ENCODE measurements at places on chromosomes 6 and 20. TPM values are rescaled to one million over a fixed set of nuclear protein-coding genes. Genes with fewer than 3 reads are reported as not detected.

The CFB gene
- total RNA-seq, result 3.2 TPM

The SLC35D3 gene
- not detected for total RNA-seq

The SULF2 gene
- 85.7 TPM for total RNA-seq

The GSTA3 gene
- total RNA-seq, result not detected

The AFDN gene
- total RNA-seq, result 40.5 TPM

The GUCA1A gene
- not detected for total RNA-seq

DNA sequence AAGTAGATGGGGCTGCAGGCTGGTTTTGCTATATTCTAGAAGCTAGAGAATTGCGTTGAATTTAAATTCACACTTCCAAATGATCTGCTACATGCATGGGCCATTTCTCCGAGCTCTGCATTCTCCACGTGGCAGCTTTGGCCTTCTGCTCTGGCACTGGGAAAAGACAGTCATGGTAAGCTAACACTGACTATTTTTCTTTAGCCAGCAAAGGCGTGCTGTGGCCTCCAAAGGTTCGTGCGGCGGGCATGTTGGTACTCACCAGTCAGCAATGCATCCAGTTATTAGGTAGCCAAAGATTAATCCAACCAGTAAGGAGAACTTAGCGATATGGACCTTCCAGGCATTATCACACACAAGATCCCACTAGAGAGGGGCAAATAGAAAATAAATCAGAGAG, 41.4 kb downstream of the SLC22A23 start:
- H3K27ac ChIP-seq, result no peak overlapping the region
- peaks cover 12% of the 10 kb centered on the region for H3K36me3 ChIP-seq
- no peak overlapping the region for H3K4me3 ChIP-seq
- no peaks in the 10 kb centered on the region for H3K27me3 ChIP-seq
- peaks cover 34% of the 10 kb centered on the region for H3K4me1 ChIP-seq
- DNase-seq, result peak; percentile 49

DNA sequence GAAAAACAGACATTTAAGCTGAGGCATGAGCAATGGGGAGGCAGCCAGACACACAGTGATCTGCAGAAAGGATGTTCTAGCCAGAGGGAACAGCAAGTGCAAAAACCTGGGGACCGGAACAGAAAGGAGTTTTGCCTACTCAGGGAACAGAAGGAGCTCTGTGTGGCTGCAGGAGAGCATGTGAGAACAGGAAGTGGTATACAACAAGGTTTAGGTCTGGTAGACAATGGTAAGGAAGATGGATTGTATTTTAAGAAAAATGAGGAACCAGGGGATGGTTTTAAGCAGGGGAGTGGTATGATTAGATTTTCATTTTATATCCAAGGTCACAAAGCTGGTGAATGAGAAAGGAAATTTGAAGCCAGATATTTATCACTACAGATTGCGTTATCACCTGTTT, 157.5 kb downstream of the UNC5CL start:
- H3K27me3 ChIP-seq, result peaks cover 57% of the 10 kb centered on the region
- H3K4me3 ChIP-seq, result no peak overlapping the region
- no peak overlapping the region for H3K27ac ChIP-seq
- no peaks in the 10 kb centered on the region for H3K4me1 ChIP-seq
- H3K36me3 ChIP-seq, result peaks cover 3% of the 10 kb centered on the region
- DNase-seq, result no peak

DNA sequence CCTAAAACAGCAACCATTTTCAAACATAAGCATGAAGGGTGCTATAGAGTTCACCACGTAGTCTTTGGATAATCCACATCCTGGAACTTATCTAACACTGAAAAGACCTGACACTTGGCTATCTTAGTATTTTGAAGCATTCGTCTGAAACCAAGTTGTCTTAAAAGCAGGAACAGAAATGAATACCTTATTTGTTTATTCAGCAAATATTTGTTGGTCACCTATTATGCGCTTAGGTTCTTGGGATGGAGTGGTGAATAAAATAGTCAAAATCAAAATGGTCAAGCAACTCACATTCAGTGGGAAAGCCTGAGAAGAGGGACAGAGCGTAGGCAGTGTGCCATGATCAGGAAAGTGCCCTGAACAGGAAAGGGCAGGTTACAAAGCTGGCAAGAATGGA, 188.4 kb upstream of the COL21A1 start:
- H3K4me1 ChIP-seq, result no peaks in the 10 kb centered on the region
- H3K27ac ChIP-seq, result no peak overlapping the region
- H3K27me3 ChIP-seq, result no peaks in the 10 kb centered on the region
- no peak for DNase-seq
- peaks cover 2% of the 10 kb centered on the region for H3K36me3 ChIP-seq
- no peak overlapping the region for H3K4me3 ChIP-seq

DNA sequence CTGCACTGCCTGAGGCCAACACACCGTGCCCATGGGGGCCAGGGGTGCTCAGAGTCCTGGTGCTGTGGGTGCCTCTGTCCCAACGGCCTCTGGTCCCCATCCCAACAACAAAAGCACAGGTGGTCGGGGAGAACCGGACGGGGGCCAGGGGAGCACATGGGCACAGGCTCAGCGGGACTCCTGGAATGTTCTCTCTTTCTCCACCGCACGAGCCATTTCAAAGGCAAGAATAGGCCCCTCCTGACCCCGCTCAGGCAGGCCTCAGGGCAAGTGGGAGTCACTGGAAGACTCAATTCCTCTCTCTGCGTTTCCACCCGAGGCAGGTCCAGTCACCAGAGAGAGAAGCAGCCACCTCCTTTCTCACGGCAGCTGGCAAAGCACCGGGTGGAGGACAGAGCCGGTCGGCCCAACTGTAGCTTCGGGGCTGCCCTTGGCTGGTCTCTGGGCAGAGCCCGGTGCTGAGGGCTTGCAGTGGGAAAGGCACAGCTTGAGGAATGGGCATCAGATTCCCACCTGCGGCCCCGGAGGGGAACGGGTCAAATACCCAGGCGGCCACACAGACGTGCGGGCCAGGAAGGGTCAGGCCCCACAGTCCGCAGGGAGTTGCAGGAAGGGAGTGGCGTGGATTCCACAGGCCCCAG, 55.2 kb downstream of the KCNQ2 start:
- peaks cover 25% of the 10 kb centered on the region for H3K27me3 ChIP-seq
- H3K27ac ChIP-seq, result no peak overlapping the region
- no peaks in the 10 kb centered on the region for H3K36me3 ChIP-seq
- no peak overlapping the region for H3K4me3 ChIP-seq

DNA sequence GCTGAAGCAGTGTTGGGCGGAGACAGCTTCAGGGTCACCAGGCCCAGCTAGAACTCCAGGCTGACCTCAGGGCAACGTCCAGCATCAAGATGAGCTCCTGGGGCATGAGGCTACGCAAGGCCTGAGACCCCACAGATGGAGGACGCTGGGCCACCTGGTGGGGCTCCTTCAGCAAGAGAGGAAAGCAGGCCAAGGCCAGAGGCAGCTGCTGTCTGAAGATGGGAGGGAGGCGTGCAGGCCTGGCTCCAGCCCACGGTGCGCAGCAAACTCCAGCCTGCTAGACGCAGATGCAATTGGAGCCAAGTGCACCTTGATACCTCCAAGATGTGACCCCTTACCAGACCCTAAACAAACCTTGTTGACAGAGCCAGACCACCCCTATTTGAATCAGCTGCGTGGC, 220.9 kb upstream of the RREB1 start:
- H3K4me3 ChIP-seq, result no peak overlapping the region
- H3K27me3 ChIP-seq, result no peaks in the 10 kb centered on the region
- DNase-seq, result no peak
- H3K4me1 ChIP-seq, result no peaks in the 10 kb centered on the region
- H3K27ac ChIP-seq, result no peak overlapping the region

DNA sequence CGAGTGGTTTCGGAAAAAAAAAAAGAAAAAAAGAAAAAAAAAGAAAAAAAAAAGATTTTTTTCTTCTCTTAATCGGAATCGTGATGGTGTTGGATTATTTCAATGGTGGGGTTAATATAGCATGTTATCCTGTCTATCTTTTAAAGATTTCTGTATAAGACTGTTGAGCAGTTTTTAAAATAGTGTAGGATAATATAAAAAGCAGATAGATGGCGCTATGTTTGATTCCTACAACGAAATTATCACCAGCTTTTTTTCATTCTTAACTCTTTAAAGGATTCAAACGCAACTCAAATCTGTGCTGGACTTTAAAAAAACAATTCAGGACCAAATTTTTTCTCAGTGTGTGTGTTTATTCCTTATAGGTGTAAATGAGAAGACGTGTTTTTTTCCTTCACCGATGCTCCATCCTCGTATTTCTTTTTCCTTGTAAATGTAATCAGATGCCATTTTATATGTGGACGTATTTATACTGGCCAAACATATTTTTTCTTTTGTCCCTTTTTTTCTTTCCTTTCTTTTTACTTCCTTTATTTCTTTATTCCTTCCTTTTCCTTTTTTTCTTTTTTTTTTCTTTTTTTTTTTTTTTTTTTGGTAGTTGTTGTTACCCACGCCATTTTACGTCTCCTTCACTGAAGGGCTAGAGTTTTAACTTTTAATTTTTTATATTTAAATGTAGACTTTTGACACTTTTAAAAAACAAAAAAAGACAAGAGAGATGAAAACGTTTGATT, 3.6 kb downstream of the SOX4 start:
- no peaks in the 10 kb centered on the region for H3K27me3 ChIP-seq
- DNase-seq, result no peak
- peak overlapping the region; percentile 98 for H3K27ac ChIP-seq
- H3K36me3 ChIP-seq, result peaks cover 23% of the 10 kb centered on the region
- H3K4me1 ChIP-seq, result peaks cover 23% of the 10 kb centered on the region

DNA sequence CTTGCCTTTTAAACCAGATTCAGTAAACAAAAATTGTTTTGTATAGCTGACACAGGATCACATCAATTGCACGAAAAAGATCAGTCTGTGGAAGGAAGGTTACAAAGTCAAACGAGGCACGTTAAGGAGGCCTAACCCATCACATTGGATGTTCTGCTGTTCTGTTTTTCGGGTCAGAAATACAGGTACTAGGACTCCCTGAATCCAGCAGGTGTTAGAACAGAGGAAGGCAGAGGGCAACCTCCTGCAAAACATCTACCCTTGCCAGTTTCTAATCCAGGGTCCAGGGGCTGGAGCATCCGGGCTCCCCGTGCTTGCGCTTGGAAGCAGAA, 64.6 kb downstream of the PLG start:
- H3K27ac ChIP-seq, result no peak overlapping the region
- no peak for DNase-seq
- H3K27me3 ChIP-seq, result peaks cover 2% of the 10 kb centered on the region
- H3K4me1 ChIP-seq, result peaks cover 9% of the 10 kb centered on the region

DNA sequence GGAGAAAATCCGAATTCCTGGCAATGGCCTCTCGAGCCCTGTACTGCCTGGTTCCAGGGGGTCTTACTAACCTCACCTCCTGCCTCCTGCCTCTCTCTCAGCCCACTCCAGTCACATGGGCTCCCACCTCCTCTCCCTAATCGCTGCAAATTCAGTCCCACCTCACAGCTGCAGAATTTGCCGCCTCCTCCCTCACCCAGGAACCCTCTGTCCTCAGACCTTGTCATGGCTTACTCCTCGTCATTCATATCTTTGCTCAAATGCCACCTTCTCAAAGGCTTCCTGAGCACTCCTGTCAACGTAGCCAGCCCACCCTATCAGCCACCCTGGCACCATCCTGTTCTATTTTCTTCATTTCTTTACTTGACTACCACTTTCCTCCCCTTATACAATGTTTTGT, 89.0 kb downstream of the SLC2A10 start:
- no peak overlapping the region for H3K27ac ChIP-seq
- H3K4me3 ChIP-seq, result no peak overlapping the region
- H3K27me3 ChIP-seq, result peaks cover 67% of the 10 kb centered on the region
- peaks cover 2% of the 10 kb centered on the region for H3K36me3 ChIP-seq
- no peak for DNase-seq

GRCh38 chr6:74431873-74432580, 736.0 kb downstream of the CD109 start:
- no peak overlapping the region for H3K4me3 ChIP-seq
- no peaks in the 10 kb centered on the region for H3K27me3 ChIP-seq
- H3K4me1 ChIP-seq, result peaks cover 4% of the 10 kb centered on the region
- no peak overlapping the region for H3K27ac ChIP-seq
- DNase-seq, result no peak

DNA sequence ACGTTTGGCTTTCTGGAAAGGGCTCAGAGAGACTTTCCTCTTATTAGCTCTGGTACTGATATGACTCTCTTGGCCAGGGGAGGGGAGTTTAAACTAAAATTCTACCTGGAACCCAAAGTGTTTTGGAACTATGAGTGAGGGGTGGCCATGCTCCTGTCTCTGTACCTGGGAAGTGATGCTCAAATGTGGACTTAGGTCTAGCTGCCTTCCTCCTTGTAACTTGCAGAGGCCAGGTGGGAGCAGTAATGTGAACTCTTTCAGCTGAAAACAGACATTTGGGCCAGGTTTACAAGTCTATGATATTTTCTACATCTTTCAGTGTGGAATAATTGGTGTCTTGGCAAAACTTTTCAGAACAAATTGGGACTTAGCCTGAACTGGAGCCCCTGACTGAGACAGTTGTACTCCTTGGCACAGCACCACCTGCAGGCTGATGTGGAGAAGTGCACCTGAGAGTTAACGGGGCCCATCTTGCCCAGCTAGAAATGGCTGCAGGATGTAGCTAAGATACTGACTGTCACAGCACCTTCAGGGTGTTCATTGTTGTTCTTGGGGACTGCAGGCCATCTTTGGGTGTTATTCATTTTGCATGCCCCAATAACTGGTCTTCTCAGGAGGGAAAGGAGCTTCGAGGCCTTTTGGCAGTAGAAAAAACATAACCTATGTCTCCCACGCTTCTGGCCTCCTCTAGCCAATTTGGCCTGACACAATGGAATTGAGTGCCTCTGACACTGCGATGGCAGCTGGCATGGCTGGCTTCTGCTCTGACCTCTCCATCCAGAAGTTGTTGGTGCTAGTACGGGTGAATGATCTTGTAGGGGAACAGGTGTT, 37.1 kb downstream of the CD109 start:
- H3K36me3 ChIP-seq, result peaks cover 5% of the 10 kb centered on the region
- DNase-seq, result no peak
- H3K27me3 ChIP-seq, result no peaks in the 10 kb centered on the region
- H3K4me1 ChIP-seq, result peaks cover 8% of the 10 kb centered on the region
- no peak overlapping the region for H3K27ac ChIP-seq
- H3K4me3 ChIP-seq, result no peak overlapping the region

DNA sequence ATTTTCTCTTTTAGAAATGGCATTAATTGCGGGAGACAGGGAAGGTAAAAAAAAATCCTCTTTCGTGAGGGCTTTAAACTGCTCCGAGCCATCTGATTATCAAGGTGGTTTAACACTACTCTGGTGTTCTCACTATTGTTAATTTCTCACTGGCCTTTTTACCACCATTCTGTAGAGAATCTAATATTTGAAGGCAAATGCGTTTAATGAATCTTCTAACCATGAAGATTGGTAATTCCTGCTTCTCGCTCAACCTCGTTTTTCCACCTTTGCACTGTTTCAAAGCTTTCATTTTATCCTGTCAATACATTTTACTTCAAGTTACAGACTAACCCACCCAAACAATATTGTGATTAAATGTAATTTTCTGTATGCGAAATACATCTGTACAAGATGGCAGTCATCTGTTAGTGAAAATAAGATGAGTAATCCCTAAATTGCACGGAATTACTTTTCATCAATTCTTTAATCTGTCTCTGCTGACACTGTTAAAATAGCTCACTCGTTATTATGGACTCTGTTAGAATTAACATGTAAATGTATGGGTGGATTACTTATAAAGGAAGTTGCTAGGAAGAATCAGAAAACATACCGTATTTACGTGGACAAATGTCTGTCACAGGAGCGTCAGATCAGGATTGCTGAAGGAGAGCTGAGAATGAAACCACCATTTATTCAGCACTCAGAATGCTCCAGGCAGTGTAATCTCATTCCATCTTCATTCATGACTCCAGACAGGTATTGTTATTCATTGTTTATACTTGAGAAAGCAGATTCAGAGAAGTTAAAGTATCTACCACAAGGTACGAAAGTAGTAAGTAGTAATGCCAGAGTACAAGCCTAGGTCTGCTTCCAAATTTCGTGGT, 1.1 kb upstream of the LCA5 start:
- H3K4me3 ChIP-seq, result no peak overlapping the region
- peaks cover 4% of the 10 kb centered on the region for H3K36me3 ChIP-seq
- no peak for DNase-seq
